ENCODE measurements at places on chromosomes 2 and 18.

DNA sequence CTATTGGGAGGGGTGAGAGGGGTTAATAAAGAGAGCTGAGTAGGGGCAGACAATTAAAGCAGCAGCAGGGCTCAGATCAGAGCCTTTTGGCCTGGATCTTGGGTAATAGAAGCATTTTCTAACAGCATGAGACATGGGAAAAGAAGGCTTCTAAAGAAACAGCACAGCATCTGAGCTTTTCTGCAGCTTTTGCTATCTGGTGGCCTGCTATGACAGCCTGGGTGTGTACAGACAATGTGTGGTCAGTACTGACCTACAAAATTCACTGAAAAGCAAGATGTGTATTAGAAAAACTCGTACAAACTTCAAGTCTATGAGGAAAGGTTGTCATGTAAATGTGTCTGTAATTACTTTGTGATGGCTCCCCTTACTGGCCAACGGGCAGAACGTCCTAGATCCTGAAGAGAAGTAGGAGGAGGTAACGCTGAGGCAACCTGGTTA, 95.6 kb downstream of the GALNT3 start:
- DNase-seq = peak; percentile 66

DNA sequence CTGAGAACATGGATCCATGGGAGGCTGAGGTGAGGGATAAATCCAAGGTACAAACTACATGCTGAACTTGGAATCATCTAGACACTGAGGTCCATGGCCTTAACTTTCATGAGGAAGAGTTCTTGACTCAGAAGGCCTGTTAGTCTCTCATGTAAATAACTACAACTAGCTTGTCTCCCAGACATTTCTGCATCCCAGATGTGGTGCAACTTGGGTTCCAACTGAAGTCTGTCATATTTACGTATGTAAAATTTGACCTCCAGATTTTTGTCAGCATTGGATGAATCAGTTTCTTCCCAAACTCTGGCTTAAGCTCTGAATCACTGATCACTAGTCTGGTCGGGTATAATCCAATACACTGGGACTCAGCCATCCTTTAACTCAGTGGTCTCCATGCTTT, 306.9 kb downstream of the PDE11A start:
- DNase-seq = no peak

DNA sequence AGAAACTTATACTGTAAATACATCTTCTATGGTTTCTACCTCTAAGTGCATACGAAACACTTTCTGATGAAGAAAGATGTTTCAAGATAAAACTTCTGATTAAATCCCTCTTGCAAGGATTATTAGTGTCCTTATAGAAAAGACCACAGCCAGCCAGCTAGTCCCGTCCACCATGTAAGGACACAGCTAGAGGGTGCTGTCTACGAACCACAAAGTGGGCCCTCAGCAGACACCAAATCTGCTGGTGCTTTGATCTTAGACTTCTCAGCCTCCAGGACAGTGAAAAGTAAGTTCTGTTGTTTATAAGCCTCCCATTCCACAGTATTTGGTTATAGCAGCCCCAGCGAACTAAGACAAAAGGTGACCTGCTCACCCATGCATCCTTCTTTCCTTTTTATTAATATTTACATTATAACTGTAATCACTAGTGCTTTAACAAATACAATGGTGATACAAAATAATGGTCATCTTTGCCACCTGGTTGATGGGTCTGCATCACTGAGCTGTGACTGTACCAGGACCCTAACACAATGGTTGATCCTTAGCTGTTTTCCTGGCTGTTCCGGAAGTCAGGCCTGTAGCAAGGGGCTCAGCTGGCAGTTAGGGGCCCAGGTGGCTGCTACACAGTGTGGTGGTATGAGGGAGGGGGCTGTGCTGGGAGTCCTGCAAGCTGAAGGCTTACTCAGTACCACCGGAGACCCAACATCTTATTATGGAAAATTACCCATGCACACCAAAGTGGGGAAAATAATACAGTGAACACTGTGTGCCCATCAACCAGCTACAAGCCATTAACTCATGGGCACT, 108.5 kb upstream of the SMAD7 start:
- no peak for DNase-seq

GRCh38 chr2:180356676-180357075, 349.6 kb upstream of the CWC22 start:
- no peak for DNase-seq

DNA sequence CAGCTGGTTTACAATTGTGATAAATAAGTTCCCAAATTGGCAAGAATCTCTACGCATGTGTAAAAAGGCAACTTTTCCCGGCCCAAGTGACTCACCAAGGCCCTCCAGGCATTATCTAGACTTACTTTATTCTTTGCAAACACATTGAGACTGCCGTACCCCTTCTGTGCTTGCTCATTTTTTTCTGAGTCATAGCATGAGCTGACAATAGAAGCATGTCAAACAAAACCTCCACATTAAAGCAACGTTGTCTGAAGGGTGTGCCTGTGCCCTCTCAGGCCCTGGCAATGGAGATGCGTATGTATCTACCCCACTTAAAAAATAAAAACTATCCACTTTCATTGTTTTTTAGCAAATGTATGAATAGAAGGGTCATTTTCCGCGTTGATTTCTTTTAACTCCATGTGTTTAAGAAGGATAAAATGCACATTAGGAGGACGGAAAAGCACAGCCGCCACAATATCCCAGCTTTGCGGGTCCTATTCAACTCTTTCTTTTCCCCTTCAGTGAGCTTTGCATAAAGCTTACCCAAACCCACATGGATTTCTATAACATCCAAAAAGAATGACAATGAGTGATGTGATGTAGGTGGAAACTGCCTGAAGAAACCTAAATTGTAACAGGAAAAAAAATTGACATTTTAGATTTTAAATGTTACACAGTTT, 298.2 kb downstream of the CDCA7 start:
- DNase-seq = peak; percentile 89

DNA sequence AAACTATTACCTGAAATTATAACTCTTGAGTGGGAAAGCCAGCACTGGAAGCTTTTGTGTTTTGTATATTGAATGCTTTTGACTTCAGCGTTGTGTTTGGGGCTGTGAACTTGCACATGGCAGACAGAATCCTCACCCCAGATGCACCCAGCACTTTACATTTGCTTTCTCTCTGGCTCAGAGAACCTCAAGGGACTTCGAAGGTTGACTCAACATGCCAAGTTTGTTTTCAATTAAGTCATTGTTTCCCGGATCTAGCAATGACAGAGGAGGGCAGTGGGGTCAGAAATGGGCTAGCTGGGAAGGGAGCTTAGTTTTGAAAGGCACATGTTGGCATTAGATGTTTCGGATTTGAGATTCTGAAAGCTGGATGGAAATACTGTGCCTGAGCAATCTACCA, 22.4 kb downstream of the TET3 start:
- no peak for DNase-seq

- DNase-seq = no peak
Measured at GRCh38 chr2:187988348-187988747, 303.3 kb upstream of the GULP1 start.

- DNase-seq = no peak
Measured at GRCh38 chr18:36628435-36629137, 200.2 kb downstream of the TPGS2 start.

- DNase-seq = no peak
Measured at GRCh38 chr18:7601936-7602335, 34.8 kb downstream of the PTPRM start.

DNA sequence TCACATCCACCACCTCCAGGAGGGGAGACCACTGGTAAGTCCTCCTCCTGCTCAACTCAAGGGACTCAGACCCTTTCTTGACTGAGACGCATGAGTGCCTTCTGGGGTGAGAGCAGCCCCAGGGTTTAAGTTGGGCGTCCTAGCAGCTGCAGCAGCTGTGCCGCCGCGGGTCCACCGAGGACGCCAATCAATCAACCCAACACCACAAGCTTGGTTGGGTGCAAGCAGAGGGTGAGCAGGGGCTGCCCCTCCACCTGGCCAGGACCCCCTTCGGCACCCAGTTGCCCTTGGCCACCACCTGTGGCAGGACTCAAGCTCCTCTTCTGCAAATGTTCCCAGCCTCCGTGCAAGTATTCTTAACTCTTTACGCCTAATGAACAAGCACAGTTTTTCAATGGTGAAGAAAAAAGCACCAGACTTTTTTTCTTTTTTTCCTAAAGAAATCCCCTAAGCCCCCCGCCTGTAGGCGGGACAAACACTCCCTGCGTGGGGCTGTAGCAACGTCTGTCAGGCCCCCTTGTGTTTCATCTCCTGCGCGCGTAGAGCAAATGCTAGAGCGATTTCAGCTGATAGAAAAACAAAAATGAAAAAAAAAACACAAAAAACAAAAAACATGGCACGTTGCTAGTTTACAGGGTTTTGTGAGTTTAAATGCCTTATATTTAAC, 197.1 kb downstream of the LOXHD1 start:
- no peak for DNase-seq
